NCI-H1930 (cell line): ENCODE measurements at places on chromosomes 3 and 15.

DNA sequence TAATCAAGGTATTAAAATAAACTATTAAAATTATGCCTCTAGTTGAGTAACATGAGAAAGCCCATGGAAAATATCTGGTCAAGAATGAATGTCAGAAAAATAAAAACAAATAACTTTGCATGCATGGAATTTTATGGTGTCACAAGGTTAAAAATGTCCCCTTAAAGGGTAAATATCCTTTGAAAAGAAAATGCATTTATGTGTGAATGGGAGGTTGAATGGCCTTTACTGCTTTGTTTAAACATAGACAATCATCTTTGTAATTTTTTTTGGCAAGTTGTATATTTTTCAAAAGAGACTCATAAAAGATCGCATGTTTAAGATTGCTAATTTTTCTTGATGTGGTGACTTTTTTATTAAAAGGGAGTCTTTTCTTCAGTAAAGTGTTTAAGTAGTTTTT, 564.2 kb downstream of the NR2F2 start:
- DNase-seq, result no peak

GRCh38 chr3:59595830-59596229, 546.0 kb upstream of the CFAP20DC start:
- DNase-seq, result no peak

DNA sequence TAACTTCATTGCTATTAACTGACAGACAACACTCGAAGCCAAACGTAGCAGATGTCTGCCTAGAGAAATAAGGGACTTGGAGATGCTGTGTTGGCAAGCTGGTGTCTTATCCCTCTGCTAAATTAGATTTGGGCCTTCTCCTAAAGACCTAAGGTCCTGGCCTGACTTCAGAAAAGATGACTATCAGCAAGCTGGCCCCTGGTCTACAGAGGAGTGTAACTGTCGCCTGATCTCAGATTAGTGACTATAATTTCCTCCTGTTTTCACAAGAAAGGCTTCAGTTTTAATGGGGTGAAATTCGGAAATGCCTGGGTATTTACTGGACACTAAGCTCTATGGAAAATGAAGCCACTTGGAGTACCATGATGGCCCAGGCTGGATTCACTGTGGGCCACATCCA, 53.1 kb upstream of the SLC7A14 start:
- no peak for DNase-seq

DNA sequence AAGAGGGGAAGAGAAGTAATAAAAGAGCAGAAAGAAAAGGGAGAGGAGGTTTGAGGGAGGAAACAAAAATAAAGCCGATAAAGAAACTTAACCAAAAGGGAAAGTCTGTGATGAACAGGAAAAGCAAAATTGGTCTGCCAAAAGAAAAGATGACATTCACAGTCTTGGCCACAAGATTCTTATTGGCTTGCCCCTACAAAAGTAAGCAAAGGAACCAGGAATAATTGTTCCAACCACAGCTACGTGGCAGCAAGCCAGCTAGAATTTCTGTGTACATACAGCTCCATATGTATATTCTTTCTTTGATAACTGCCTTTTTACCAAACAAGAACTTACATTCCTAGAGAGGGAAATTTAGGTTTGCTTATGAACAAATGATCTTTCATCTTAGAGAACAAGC, 79.6 kb downstream of the MLH1 start:
- no peak for DNase-seq

DNA sequence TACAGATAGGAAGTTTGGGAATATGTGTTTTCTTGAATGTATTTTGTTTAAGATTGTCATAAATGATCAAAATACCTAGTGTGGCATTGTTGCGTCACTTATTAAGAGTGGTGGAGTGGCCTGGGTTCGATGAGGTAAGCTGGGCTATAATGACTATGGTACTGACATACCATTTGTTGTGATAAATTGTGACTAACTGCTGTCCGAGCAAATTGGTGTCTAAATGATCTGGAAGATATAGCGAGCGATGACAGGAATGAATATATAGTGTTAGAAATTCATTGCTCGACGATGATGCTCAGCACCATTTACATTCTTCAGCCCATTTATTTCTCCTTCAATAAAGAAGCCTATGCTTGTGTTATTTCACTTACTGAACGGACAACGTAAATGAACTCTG, 123.3 kb downstream of the MCTP2 start:
- DNase-seq, result no peak
